Endothelial cell of coronary artery (primary cell): ENCODE measurements at places on chromosomes 12 and 14. TPM values are rescaled to one million over a fixed set of nuclear protein-coding genes. Genes with fewer than 3 reads are reported as not detected.

Gene GRIP1
- 0.09 TPM in 2 replicates for total RNA-seq

Gene HOXC12
- not detected in 2 replicates for total RNA-seq

Gene SLC5A8
- not detected in 2 replicates for total RNA-seq

Gene MFAP5
- total RNA-seq, result under 0.01 and 1.0 TPM in 2 replicates

Gene CCER1
- not detected in 2 replicates for total RNA-seq

Gene FAR2
- 34.2 and 40.8 TPM in 2 replicates for total RNA-seq

Gene AMDHD1
- 0.09 TPM in 1 of 2 replicates, not detected in the other for total RNA-seq

Gene USP15
- 86.5 and 88.6 TPM in 2 replicates for total RNA-seq

Gene ANKRD33
- under 0.01 and 0.09 TPM in 2 replicates for total RNA-seq

Gene C14orf39
- under 0.01 TPM in 1 of 2 replicates, not detected in the other for total RNA-seq

Gene STXBP6
- total RNA-seq, result 0.38 TPM in 1 of 2 replicates, not detected in the other

Gene ANO2
- 33.1 and 41.0 TPM in 2 replicates for total RNA-seq

Gene ARHGEF25
- total RNA-seq, result 1.8 and 10.7 TPM in 2 replicates

Gene PRKAB1
- total RNA-seq, result 11.5 and 12.2 TPM in 2 replicates

Gene HCAR2
- total RNA-seq, result not detected in 2 replicates

Gene SLC25A21
- 0.09 and 1.5 TPM in 2 replicates for total RNA-seq

Gene RFX4
- not detected in 2 replicates for total RNA-seq

Gene RNASE9
- not detected in 2 replicates for total RNA-seq

Gene KLRC2
- total RNA-seq, result not detected in 2 replicates

Gene MPHOSPH9
- 30.1 and 35.1 TPM in 2 replicates for total RNA-seq

Gene CDH24
- 13.9 and 15.7 TPM in 2 replicates for total RNA-seq

Gene CHGA
- total RNA-seq, result not detected in 2 replicates

Gene NRL
- 0.19 and 0.45 TPM in 2 replicates for total RNA-seq

Gene DTX1
- under 0.01 TPM in 1 of 2 replicates, not detected in the other for total RNA-seq

Gene TPPP2
- not detected in 2 replicates for total RNA-seq

Gene KRT2
- not detected in 2 replicates for total RNA-seq
